ENCODE measurements at places on chromosomes 1 and 21.

DNA sequence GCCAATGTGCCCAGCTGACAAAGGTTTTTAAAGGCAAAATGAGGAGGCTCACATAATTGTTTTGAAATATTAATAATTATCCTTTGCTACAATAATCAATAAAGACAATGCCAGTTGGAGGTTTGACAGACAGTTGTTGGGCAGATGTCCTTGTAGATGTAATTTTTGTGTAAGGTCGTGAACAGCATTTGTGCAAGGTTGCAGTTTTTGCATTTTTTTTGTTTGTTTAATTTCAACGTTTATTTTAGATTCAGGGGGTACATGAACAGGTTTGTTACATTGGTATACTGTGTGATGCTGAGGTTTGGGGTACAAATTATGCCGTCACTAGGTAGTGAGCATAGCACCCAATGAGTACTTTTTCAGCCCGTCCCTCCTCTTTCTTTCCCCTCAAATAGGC is 9.3 kb downstream of the MPZ start:
- DNase-seq, result no peak

DNA sequence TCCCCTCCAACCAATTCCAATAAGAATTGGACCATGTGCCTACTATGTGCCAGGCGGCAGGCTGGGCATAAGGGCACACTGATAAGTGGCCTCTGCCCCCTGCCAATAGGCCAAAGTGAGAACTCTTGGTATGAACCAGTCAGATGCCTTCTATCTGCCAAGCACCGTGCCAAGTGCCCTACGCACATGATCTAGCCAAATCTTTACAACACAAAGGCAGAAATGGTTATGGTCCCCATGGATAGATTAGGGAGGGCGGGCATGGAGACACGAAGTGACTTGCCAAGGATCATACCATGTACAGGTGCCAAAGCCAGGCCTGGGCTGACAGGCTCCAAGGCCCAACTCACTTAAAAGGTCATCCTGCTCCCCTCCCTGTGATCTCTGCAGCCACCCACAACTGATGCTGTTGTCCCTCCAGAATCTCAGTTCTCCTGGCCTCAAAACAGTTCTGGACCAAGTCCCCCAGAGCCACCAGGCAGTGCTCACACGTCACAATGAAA is 32.1 kb downstream of the CASZ1 start:
- DNase-seq, result no peak

DNA sequence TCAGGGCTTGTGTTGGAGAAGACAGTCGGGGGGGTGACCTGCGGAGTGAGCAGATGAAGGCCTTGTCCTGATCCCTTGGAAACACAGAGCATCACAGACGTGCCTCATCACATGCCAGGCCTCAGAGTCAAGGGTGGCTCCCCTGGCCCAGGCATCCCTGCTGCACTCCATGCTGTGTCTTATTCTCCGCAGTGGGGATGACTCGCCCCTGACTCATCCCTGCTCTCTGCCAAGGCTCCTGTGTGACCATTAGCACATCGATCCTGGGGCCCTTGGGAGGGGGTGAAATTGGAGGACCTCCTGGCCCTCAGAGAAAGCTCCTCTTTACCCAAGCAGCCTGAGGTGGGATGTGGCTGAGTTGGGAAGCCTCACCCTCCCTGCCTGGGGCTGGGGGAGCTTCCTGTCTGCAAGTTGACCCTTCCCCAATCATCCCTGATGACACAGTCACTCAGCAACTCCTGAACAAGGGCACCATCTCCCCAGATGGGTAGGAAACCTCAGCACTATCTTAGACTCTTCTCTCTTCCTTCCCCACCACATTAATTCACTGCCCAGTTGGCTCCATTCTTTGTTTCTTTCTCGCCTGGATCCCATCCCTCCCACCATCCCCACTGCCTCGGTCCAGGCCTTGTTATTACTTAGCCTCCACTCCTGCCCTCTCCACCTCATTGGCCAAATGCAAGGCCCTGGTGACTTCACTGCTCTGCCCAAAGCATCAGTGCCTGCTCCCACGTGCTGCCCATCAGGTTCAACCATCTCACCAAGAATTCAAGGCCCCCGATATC is 74.6 kb downstream of the CAMK2N1 start:
- DNase-seq, result no peak

GRCh38 chr1:35452106-35452774 is 105.0 kb downstream of the KIAA0319L start:
- DNase-seq, result no peak

GRCh38 chr21:36402339-36402738 is 17.1 kb downstream of the CHAF1B start:
- no peak for DNase-seq

- DNase-seq, result no peak
Measured at GRCh38 chr1:21687081-21687529, 17.9 kb upstream of the RAP1GAP start.

DNA sequence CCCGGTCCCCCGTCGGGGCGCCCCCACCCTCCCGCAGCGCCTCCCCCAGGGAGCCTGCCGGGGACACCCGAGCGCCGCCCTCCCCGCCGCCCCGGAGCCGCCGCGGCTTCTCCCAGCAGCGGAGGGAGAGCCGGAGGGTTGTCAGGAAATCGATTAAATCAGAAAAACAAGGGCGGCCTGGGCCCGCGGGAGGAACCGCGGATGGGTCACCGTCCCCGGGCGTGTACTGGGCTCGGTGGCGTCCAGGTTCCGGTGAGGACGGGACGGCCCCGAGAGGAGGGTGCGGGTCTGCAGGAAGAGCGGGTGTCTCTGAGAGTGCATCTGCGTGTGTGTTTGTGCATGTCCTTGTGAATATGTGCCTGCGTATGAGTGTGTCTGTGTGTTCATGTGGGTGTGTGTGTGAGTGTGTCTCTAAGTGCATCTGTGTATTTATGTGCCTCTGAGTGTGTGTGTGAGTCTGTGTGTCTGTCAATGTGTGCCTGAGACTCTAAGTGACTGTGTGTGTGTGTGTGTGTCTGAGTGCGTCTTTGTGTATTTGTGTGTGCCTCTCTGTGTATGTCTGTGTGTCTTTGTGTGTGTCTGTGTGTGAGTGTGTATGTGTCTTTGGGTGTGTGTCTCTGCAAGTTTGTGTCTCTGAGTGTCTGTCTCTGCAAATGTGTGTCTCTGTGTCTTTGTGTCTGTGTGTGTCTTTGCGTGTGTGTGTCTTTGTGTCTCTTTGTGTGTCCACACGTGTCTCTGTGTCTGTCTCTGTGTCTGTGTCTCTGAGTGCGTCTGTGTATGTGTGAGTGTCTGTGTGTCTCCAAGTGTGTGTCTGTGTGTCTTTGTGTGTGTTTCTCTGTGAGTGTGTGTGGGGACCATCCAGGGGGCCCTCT is 1.1 kb downstream of the SPSB1 start:
- DNase-seq, result no peak

DNA sequence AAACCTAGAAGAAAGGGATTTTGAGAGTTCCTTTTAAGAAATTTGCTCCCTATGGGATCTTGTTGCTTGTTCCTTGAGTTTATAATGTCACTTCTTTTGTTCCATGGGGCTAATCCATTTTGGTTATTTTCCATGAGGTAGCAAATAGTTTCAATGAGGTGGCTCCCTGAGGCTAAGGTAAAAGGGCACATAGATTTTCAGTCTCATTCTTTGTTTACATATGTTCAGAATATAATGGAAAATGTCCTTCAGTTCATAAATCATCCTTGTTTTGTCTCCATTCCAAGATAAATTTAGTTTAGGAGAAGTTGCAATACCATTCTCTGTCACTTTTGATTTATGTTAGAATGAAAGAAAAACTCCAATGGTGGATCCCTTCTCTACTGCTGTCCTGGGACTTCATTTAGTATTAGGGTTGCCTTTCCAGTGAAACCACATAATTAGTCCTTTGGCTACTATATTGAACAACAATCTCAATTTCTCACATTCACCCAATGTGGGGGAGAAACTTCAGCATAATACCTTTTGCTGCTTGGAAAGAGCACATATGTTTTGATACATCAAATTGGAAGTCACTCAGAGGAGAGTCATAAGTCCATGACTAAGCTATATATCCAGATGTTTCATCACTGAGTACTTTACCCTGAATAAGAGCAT is 80.9 kb upstream of the ADAMTS5 start:
- DNase-seq, result no peak

GRCh38 chr21:14607262-14607661 is 61.1 kb upstream of the SAMSN1 start:
- no peak for DNase-seq

GRCh38 chr21:31497914-31498313 is 153.9 kb upstream of the TIAM1 start:
- DNase-seq, result no peak

GRCh38 chr1:31809698-31810097 is 6.1 kb downstream of the SPOCD1 start:
- no peak for DNase-seq

- no peak for DNase-seq
Measured at GRCh38 chr1:197577580-197577979, 197.7 kb downstream of the DENND1B start.

- no peak for DNase-seq
Measured at GRCh38 chr1:64470665-64471217, 812 bp downstream of the CACHD1 start.

GRCh38 chr1:1529321-1529720 is 11.1 kb downstream of the TMEM240 start:
- no peak for DNase-seq

- DNase-seq, result no peak
Measured at GRCh38 chr1:234512451-234512861, 33.5 kb upstream of the TARBP1 start.

- DNase-seq, result no peak
Measured at GRCh38 chr1:218585511-218586184, 240.5 kb downstream of the TGFB2 start.

DNA sequence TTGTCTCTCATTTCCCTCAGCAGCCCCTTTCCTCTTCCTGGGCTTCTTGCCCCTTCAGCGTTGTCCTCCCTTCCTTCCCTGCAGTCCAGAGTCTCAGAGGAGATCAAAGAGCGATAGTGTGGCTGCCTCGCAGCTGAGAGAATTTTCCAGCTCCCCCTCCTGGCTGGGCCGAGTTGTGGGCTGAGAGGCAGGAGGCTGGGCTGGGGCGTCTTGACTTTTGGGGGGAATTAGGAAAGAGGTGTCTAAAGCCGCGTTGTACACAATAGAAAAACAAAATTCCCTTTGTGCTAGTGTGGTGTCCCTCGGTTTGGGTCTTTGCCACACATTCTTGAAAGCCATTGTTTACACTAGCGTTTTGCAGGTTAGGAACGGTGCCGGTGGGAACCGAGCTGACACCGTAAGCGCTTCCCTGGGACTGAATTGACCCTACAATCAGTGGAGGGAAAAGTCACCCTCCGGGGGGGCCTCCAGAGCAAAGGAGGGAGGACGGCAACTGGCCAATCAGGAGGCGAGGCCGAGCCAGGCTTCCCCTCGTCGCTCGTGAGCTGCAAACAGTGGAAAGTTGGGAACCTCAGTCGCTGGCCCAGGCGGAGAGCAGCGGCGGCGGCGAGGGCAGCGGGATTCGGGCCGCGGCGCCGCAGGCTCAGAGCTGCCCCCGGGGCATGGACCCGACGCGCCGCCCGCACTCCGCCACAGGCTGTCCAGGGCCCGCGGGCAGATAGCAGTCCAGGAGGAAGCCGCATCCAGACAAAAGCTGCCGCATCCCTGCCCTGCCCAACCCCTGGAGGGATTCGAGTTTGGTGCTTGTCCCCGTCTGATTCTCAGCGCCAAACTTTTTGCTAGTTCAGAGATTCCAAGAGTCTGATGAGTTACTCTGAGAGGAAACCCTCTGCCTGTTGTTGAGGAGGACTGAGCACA is at the start of gene HMCN1:
Gene HMCN1 (plus strand): TSS at position 574 of the 918 bp plus-strand sequence. CDS start 389 bp downstream, outside the sequence.
- DNase-seq, result peak; percentile 24

DNA sequence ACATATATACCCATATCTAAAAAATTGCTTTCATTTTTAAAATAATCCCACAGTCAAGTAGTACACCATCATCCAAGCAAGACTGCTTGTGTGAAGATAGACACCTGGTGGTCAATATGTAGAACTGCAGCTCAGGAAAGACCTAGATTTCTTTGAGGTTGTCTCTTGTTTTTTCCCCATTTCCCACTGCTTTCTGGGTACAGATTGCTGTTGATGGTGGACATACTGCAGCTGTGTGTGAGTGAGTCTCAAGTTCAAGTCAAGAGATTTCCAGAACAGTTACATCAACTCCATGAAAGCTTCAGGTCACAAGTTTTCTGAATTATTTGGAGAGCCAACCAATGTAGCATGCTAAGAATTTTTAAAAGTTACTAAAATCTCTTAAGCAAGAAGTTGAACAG is 306.4 kb downstream of the DUSP10 start:
- no peak for DNase-seq

DNA sequence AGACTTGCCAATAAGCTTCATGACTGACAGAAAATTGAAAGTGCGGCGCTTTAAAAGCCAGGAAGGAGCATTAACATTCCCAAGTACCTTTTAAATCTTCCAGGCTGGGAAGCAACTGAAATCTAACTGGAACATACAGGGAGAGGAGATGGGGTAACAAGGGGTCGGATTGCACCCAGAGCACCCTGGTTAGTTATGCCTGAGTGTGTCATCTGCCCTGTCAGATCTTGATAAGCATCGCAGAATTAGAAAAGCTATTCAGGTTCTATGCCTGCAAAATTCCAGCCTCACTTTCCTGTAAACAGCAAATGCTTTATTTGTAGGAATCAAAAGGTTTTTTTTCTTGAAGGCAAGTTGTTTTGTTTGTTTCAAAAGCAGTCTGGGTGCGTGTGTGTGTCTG is 58.5 kb downstream of the SERBP1 start:
- DNase-seq, result no peak

DNA sequence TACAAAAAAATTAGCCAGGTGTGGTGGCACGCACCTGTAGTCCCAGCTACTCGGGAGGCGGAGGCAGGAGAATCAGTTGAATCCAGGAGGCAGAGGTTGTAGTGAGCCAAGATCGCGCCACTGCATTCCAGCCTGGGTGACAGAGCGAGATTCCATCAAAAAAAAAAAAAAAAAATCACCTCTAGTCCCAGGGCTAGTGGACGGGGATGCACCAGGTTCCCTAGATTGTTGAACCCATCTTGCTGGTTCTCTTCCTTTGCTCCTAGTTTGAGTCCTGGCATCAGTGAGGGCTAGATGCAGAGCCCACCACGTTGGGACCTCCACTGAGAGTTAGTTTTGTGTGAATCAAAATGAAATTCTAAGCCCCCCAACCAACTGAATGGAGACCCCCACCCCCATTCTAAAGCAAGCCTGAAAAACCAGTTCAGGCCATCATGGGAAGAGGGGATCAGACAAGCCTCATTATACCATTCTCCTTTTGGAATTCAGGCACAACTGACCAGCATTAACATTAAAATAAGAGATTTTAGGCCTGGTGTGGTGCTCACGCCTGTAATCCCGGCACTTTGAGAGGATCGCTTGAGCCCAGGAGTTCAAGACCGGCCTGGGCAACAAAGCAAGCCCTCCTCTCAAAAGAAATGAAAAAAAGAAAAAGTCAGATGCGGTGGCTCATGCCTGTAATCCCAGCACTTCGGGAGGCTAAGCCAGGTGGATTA is 17.9 kb upstream of the L1TD1 start:
- no peak for DNase-seq

GRCh38 chr21:37454869-37455503 is 88.4 kb downstream of the DYRK1A start:
- DNase-seq, result no peak

GRCh38 chr1:94905207-94905606 is 21.7 kb downstream of the CNN3 start:
- no peak for DNase-seq

GRCh38 chr1:182257369-182258063 is 134.1 kb downstream of the GLUL start:
- DNase-seq, result no peak

GRCh38 chr1:207965392-207966387 is 54.8 kb upstream of the CD34 start:
- DNase-seq, result no peak

GRCh38 chr1:192270398-192270797 is 46.4 kb upstream of the RGS21 start:
- no peak for DNase-seq

All from NCI-H187 (cell line).